ENCODE measurements at places on chromosomes 7 and 10. TPM values are rescaled to one million over a fixed set of nuclear protein-coding genes. Genes with fewer than 3 reads are reported as not detected.

DNA sequence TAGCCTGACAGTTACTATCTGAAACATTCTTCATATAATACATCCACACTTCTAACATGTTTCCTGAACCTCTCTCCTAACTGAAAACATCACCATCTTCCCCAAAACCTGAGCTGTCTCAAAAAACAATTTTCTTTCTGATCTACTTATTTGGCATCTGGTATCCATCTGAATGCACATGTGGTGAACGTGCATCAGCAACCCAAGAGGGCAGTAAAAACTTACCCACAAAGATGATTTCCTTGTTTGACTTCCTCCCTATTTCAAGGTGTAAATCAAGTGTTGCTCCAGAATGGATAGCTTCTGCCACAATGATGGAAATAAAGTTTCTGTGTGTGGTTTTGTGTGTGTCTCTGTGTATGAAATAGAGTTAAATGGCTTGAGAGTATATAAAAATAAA is 500.4 kb downstream of the MAGI2 start:
- H3K4me1 ChIP-seq: no peaks in the 10 kb centered on the region
- no peak for DNase-seq
- no peaks in the 10 kb centered on the region for H3K27me3 ChIP-seq
- H3K4me3 ChIP-seq: no peak overlapping the region

- H3K27ac ChIP-seq: no peak overlapping the region
- no peak for DNase-seq
- H3K4me1 ChIP-seq: no peaks in the 10 kb centered on the region
- H3K4me3 ChIP-seq: no peak overlapping the region
- H3K36me3 ChIP-seq: no peaks in the 10 kb centered on the region
- peaks cover 5% of the 10 kb centered on the region for H3K27me3 ChIP-seq
These were observed 10.9 kb downstream of the EPHB6 start for GRCh38 chr7:142865766-142866165.

- no peak overlapping the region for H3K27ac ChIP-seq
- H3K4me1 ChIP-seq: peaks cover 24% of the 10 kb centered on the region
- H3K4me3 ChIP-seq: no peak overlapping the region
- H3K27me3 ChIP-seq: no peaks in the 10 kb centered on the region
These were observed 27.0 kb downstream of the JMJD1C start for GRCh38 chr10:63438506-63439498.

GRCh38 chr10:108662975-108663374 is 1260.3 kb downstream of the XPNPEP1 start:
- H3K36me3 ChIP-seq: no peaks in the 10 kb centered on the region
- no peak for DNase-seq
- H3K27ac ChIP-seq: no peak overlapping the region
- H3K4me3 ChIP-seq: no peak overlapping the region
- H3K27me3 ChIP-seq: no peaks in the 10 kb centered on the region

DNA sequence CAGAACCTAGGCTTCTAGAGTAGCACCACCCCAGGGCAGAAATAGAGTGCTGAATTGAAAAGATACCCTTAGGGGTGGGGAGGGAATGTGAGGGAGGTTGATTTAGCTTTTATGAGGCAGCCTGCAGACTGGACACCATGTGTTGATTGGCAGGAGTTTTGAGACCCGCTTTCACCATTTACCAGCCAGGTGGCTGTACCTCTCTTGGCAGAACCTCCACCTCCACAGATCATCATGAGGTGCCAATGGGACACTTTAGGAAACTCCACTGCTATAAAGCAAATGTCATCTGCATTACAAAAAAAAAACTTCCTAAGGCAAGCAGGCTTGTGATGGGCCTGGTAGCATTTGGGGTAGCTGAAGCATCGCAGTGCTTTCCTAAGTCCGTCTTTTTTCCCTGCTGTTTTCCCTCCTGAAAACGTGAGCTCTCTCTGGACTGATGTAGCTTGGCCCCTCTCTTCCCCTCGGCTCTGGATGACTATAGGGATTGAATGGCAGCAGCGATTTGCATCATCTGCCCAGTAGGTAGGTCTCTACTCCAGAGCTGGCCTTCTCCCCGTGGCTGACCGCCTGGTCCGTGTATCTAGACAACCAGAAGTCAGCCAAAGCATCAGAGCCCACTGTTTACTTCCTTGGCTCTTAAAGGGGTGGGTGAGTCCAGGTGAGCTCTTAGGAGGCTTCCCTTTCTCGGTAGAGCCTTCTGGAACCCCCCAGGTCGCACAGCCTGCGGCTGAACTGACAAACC is 1.3 kb downstream of the PCBD1 start:
- peak overlapping the region; percentile 77 for H3K4me3 ChIP-seq
- DNase-seq: no peak
- no peaks in the 10 kb centered on the region for H3K27me3 ChIP-seq
- H3K36me3 ChIP-seq: peaks cover 14% of the 10 kb centered on the region
- no peak overlapping the region for H3K27ac ChIP-seq
- peaks cover 21% of the 10 kb centered on the region for H3K4me1 ChIP-seq

GRCh38 chr7:31129067-31129466 is 77.0 kb downstream of the ADCYAP1R1 start:
- peaks cover 51% of the 10 kb centered on the region for H3K27me3 ChIP-seq
- H3K36me3 ChIP-seq: no peaks in the 10 kb centered on the region
- no peak overlapping the region for H3K27ac ChIP-seq
- peak; percentile 65 for DNase-seq
- H3K4me1 ChIP-seq: no peaks in the 10 kb centered on the region

- H3K36me3 ChIP-seq: no peaks in the 10 kb centered on the region
- H3K27me3 ChIP-seq: no peaks in the 10 kb centered on the region
- H3K4me3 ChIP-seq: peak within 1 kb of the TSS; percentile 87
- DNase-seq: peak; percentile 86
- peak within 1 kb of the TSS; percentile 81 for H3K27ac ChIP-seq
These were observed at the start of gene ATRNL1 for GRCh38 chr10:115093286-115093775. ATRNL1 (plus strand) TSS chr10:115093365; CDS start chr10:115093751, 386 bp downstream.

- H3K4me1 ChIP-seq: no peaks in the 10 kb centered on the region
- H3K27me3 ChIP-seq: no peaks in the 10 kb centered on the region
- DNase-seq: peak; percentile 62
- H3K4me3 ChIP-seq: no peak overlapping the region
- no peak overlapping the region for H3K27ac ChIP-seq
These were observed 14.8 kb downstream of the COBL start for GRCh38 chr7:51301806-51302205.

DNA sequence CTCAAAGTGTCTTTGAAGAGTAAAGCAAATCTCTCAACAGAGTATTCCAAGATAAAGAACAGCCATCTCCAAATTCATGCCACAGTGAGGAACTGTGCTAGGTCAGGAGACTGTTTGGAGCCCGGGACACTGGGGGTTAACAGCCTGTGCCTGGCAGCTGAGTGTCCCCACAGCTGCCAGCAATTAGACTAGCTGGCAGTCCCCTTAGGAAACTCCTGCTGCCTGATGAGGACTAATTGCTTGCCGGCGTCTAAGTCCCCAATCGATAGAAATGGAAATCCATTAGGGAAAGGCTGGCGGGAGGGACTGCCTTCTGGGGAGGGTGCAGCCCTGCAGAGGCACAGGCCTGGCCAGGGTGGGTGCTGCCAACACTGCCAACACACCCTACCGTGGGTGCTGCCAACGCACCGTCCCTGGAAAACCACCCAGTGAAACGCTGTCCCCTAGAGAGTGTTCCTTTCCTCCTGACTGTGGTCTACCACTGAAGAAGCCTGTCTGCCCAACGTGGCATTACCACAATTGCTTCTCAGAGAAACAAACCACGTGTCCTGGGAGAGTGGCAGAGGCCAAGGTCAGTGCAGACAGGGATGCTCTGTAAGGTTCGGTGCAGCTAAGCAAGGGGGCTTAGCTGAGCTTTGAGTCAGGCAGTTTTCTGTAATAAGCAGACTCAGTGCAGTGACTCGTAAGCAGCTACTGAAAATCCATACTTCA is 60.8 kb downstream of the XRCC2 start:
- no peak overlapping the region for H3K27ac ChIP-seq
- no peaks in the 10 kb centered on the region for H3K4me1 ChIP-seq
- DNase-seq: peak; percentile 77
- no peak overlapping the region for H3K4me3 ChIP-seq
- H3K36me3 ChIP-seq: no peaks in the 10 kb centered on the region
- no peaks in the 10 kb centered on the region for H3K27me3 ChIP-seq

DNA sequence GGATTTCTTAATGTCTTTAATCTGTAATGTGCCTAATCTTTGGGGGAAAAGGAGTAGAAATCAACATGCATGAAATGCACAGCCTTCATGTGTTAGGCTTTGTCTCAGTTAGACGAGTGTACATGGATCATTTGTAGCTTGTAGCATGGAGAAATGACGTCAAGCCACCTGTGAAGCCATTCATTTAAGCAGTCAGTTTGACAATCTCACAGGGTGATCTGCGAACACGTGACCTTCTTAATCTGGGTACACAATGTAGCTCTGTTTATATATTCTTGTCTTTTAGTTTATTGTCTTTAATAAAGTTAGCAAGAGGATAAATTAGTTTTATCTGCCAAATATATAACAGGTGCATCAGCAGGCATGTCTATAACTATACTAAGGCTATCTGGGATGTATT is 351.9 kb upstream of the LRGUK start:
- DNase-seq: no peak
- H3K27me3 ChIP-seq: no peaks in the 10 kb centered on the region
- H3K36me3 ChIP-seq: peaks cover 3% of the 10 kb centered on the region
- H3K4me3 ChIP-seq: no peak overlapping the region

The STEAP1B gene
- total RNA-seq: 1.3 TPM

The UTF1 gene
- not detected for total RNA-seq

The PAPOLB gene
- total RNA-seq: 0.10 TPM

The ARL3 gene
- 11.6 TPM for total RNA-seq

The AGBL3 gene
- total RNA-seq: 1.2 TPM

Measured in osteocyte (in vitro differentiated cells).